ENCODE measurements at places on chromosomes 2 and 18.

DNA sequence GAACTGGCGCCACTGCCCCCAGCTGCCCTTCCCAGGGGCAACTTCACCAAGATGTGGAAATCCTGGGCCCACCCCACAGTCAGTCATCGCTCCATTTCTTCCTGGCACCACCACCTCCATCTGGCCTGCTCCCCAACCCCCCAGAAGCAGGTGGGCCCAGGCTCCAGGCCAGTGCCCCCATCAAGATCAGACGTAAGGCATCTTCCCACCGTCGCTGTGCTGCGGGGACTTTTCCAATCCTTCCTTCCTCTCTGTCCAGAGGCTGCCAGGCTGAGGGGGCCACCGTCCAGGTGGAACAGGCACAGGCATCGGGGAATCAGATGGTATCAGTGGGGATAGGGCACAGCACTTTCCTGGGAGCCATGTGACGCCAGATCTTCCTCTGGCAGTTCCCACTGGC is 8.1 kb downstream of the PRLH start:
- DNase-seq = no peak

DNA sequence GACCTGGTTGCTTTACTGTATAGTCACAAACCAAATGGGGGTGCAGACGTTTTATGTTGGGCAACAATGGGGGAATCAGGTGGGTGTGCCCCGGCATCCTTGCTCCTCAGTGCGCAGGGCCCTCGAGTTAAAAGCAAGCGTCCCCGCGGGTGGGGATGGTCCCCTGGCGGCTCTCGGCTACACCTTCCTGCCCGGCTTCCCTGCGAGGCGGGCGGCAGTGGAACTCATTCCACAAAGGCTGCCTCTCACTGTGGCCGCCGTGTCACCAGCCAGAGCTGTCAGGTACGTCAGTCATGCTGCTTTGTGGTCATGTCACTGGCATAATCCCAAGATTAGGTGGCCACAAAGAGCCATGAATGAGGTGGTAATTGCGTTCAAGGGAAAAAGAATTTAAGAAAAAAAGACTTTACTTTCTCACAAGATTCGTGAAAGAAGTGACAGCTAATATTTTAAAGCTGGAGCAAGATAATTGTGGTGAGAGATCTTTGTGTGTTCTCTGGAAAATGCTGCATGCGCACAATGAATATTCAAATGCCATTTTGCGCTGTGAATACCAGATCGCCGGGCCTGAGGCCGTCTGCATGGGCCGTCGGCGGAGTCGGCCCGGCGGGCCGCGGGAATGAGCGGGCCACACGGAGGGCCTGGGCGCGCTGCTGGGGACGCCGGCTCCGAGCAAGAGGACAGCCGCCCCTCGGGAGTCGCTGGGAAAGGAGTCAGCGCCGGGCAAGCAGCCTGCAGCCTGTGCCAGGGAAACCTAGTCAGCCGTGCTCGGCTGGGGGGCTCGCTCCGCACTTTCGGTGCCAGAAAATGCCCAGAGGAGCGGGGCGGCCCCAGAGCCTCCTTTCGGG is 82.3 kb upstream of the LDLRAD4 start:
- DNase-seq = peak; percentile 58

DNA sequence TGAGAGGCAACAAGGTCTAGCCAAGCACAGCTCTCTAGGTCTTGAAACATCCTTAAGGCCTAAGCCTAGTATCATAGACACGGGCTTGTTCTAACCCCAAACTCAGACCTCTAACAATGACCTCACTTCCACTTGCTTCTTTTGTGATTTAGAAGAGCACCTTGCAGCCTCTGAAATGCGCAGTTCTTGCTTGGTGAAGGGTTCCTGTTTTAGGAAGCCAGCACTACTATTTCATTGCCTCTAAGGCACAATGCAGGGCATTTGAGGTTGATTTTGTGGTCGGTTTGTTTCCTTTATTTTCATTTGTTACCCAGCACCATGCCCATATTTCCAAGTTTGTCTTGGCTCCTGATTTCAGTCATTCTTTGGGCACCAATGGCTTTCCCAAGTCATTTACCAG is 117.0 kb upstream of the CYP1B1 start:
- DNase-seq = no peak

- no peak for DNase-seq
Measured at GRCh38 chr18:35590935-35591334, 9.4 kb downstream of the GALNT1 start.

GRCh38 chr2:168802859-168803725 is 655 bp downstream of the NOSTRIN start:
- no peak for DNase-seq

DNA sequence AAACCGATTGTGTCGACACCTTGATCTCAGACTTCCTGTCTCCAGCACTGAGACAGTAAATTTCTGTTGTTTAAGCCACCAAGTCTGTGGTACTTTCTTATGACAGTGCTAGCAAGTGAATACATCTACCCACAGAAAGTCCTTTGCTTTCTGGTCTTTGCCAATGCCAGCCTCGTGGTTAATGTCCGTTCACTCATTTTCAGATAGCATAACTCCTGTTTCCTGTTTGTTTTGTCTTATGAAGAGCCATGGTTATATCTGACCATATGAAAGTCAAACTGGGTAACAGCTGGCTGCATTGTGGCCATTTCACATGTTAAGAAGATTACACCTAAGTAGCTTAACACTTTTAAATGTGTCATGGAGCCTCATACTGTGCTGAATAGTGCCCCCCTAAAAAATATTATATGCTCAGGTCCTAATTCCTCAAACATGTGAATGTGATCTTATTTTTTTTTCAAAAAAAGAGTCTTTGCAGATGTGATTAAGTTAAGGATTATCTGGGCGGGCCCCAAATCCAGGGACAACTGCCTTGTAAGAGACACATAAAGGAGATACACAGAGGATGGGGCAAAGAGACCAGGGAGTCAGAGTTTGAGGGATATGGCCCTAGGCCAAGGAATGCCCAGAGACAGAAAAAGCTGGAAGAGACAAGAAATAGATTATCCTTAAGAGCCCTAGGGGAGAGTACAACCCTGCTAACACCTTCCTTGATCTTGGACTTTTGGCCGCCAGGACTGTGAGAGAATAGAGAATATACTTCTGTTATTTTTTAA is 118.0 kb downstream of the KCNE4 start:
- DNase-seq = no peak

- DNase-seq = no peak
Measured at GRCh38 chr2:76599732-76600368, 889.1 kb upstream of the GCFC2 start.

- DNase-seq = no peak
Measured at GRCh38 chr2:40283111-40283909, 168.6 kb downstream of the SLC8A1 start.

GRCh38 chr2:175844169-175844568 is 157.9 kb downstream of the LNPK start:
- DNase-seq = no peak

DNA sequence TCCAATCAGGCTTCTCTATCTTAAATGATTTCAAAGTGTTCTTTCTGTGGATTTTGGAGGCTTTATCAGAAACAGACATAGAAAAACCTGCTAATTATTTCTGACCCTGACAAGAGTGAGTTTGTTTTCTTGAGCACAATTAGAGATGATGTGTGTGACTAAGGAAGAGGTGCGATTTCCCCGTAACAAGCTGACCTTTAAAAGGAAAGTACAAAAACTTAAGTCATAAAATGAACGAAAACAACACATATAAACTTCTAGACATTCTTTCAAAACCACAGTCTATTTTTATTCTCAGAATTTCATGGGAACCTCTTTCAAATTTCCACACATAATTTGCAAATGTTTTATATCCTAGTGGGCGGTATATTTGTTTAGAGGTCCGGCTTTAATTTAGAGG is 604.8 kb downstream of the CPS1 start:
- no peak for DNase-seq

DNA sequence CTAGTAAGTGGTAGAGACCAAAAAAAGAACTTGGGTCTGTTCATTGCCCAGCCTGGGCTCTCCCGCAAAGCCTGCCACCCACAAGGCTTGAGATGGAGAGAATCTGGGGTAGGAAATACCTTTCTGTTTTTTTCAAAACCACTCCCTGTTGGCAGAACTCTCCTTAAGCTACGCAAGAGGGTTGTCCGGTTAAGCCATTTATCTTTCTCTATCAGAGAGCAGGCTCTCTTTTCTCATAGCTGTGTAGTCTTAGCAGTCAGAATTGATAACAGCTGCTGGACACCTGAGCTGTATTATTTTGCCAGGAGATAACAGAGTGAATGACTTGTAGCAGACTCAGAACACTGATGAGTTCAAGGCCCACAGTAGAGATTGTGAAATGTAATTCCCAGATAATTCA is 1088.1 kb downstream of the TSN start:
- DNase-seq = no peak

GRCh38 chr18:59724103-59724502 is 26.9 kb upstream of the CCBE1 start:
- no peak for DNase-seq

DNA sequence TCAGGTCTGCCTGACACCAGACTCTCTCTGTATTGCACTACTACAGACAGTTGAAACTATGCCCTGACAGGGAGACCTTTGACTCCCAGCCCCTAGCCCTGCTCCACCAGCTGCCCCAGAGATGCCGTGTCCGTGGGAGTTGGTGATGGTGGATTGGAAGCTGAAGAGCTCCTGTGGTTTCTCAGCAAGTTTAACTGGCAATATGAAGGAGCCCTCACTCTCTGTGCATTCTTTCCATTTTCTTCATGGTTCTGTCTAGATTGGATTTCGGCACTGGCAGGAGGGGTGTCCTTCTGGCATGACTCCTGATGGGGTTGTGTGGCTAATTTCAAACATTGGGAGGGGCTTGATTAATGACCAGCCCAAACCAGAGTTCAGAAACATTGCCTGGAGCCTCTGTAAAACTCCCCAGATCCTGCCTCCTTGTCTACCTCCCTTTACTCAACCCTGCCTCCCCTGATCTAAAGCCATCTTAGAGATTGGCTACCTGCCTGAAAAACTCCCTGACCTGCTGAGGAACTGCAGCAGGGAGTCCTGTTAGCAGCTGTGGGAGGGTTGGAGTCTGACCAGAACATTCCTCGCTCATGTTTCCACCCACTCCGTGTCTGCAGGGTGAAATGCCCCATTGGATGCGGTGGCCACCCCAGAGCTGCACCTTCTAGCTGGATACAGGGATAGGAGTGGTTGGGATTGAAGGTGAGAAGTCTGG is 206.9 kb upstream of the SPRED2 start:
- DNase-seq = no peak

DNA sequence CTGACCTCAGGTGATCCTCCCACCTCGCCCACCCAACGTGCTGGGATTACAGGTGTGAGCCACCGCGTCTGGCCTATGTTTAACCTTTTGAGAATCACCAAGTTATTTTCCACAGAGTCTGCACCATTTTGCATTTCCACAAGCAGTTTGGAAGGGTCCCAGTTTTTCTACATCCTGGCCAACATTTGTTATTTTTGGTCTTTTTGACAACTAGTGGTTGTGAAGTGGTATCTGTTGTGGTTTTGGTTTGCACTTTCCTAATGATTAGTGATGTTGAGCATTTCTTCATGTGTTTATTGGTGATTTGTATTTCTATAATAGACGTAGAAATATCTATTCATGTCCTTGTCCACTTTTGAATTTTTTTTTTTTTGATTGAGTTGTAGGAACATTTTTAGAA is 67.9 kb downstream of the BIRC6 start:
- DNase-seq = no peak

- no peak for DNase-seq
Measured at GRCh38 chr2:42047488-42048298, at the start of gene PKDCC. PKDCC (plus strand) TSS chr2:42048021; CDS start chr2:42048200, 179 bp downstream.

- no peak for DNase-seq
Measured at GRCh38 chr2:66897691-66898150, 462.8 kb downstream of the MEIS1 start.

DNA sequence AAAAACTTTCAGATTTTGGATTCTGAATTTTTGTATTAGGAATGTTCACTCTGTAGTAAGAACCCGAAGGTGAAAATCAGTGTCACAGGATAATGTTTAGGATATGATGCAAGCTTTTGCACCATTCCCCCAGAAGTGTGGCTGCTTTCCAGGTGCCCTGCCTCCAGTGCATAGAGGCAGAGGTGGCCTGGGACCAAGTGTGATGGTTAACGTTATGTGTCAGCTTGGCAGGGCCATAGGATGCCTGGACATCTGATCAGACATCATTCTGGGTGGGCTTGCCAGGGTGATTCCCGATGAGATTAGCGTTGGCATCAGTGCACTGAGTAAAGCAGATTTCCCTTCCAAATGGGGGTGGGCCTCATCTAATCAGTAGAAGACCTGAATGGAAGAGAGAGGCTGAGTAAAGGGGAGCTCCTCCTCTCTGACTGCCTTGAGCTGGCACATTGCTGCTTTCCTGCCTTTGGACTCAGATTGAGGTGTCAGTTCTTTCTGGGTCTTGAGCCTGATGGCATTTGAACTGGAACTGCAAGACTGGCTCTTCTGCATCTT is 177.4 kb upstream of the HS6ST1 start:
- no peak for DNase-seq

GRCh38 chr2:164644036-164644700 is 22.9 kb upstream of the GRB14 start:
- DNase-seq = no peak

- DNase-seq = no peak
Measured at GRCh38 chr2:149387411-149387810, 57.0 kb downstream of the LYPD6 start.

- DNase-seq = no peak
Measured at GRCh38 chr2:217966423-217967070, 36.2 kb downstream of the TNS1 start.

GRCh38 chr2:145356056-145356455 is 836.1 kb upstream of the ZEB2 start:
- DNase-seq = no peak

DNA sequence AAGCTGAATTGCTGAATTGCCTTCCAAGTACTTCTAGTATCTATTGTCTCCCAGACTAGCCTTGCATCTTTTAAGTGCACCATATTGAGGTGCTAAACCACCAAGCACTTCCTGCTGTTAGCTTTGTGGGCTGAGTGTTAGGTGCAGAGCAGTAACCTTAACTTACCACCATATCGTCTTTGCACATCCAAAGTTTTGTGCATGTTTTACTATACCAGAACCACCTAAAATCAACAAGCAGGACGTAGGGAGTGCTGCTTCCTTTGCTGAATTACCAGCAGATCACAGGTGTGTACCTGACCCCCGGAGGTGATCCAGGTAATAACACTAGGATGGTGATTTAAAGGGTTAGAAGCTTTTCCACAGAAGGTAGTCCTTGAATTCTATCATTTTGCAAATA is 359.9 kb upstream of the HNRNPA3 start:
- DNase-seq = peak; percentile 52

GRCh38 chr2:128263902-128264331 is 54.8 kb downstream of the HS6ST1 start:
- DNase-seq = peak; percentile 43
